ENCODE measurements at places on chromosomes 2 and 18.

- no peak for DNase-seq
These were observed 319.4 kb upstream of the RBMS1 start for GRCh38 chr2:160812830-160813505.

- no peak for DNase-seq
These were observed 33.2 kb downstream of the PTPN4 start for GRCh38 chr2:119792907-119793312.

DNA sequence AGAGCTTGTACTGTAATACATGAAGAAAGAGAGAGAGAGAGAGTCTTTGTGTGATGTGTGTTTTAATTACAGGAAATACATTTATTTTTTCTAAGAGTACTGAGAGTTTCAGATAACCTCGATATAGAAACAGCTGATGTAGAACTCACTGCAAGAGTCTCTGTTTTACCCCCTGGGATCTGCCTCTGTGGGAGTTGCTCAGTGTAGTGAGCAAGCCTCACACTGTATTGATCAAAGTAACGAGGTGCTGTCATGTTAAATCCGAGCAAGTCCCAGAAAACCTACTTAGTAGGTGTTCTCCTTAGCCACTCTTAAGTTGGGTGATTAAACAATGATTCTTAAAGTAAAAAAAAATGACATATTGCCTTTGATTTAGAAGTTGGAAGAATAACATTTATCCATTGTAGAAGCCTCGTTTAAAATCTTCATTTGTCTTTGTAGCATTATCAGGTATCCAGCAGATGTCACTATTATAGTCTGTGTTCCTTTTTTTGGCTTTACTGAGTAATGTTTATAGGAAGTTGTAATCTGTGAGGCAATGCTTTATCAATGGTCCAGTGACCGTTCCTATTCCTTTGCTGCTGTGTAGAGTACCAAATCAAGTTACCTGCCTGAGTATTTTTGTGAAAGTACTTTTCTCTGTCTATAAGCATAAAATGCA is 219.0 kb downstream of the MYO3B start:
- DNase-seq = no peak

DNA sequence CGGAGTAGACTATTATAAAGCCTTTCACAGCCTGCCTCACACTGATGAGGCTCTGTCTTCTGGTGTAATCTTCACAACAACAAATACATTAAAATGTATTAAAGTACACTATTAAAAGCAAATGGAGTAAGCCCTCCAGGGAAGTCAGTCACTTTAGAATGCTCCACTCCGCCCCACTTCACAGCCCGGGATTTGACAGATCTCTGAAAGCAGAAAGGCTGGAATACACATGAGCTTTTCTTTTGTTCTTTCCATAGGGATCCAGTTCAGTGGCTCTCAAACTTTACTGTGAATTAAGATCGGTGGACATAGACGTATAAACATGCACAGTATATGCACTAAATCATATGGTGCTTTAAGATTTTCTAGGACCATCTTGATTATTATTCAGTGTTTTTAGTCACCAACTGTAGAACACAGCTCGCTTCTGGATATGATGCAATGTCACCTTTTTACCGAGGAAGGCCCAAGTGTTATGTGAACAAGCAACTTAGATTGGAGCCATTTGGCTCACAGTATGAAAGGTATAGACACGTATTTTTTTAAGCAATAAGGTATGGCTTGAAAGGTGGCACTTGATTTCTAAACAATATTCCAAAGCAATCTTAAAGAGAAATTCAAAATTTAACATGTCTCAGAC is 151.1 kb downstream of the PRKCE start:
- no peak for DNase-seq

- DNase-seq = no peak
These were observed 246.9 kb downstream of the MTX2 start for GRCh38 chr2:176516051-176516602.

DNA sequence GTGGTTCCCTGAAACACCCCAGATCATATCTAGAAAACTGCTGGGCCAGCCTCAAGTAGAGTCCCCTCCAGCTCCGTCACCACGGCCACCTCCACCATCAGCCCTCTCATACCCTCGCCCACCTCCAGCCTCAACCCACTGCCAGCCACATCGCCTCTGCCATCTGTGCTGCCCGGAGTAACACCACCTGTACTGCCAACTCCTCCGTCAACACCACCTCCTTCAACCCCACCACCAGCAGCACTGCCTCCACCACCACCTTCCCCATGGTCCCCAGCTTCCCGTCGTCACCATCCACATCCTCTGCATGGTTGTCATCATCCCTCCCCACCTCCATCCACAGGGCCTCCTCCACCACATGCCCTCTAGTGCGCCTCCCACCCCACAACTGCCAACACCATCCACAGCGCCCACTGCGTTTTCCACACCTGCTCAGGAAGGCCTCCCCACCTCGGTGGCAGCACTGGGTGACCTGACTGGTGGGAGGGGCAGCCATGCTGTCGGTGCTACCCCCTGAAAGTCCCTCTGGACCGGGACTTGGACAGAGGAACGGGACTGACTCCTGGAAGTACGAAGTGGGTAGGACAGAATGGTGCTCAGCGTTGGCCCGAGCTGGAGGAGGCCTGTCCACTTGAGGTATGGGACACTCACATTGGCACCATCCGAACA is 1.6 kb downstream of the SNED1 start:
- DNase-seq = no peak

GRCh38 chr2:177422271-177422670 is 29.7 kb downstream of the AGPS start:
- no peak for DNase-seq

DNA sequence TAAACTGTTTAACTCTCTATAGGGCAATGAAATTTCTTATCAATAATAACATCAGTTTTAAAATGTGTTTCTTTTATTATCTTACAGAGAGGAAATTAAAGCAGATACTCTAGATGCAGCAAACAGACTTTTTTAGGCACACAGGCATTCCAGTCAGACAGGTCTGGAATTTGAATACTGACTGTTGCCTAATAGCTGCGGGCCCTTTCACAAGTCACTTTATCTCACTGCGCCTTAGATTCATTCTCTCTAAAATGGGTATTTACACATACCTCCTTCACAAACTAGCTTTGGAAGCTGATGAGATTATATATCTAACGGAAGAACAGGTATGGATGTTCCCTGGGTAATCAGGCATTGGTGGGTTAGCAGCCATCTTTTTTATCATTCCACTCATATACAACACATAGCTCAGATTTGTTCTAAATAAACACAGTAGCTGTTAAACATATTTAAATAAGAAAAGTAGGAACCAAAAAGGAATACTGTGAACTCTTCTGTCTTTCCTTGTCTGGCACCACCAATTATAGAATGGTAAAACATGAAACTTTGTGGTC is 104.2 kb downstream of the LRP2 start:
- no peak for DNase-seq

GRCh38 chr2:111967018-111967417 is 68.6 kb downstream of the MERTK start:
- DNase-seq = no peak

GRCh38 chr18:72086421-72086820 is 457.7 kb downstream of the CBLN2 start:
- no peak for DNase-seq
